ENCODE measurements at places on chromosomes 6 and 20.

DNA sequence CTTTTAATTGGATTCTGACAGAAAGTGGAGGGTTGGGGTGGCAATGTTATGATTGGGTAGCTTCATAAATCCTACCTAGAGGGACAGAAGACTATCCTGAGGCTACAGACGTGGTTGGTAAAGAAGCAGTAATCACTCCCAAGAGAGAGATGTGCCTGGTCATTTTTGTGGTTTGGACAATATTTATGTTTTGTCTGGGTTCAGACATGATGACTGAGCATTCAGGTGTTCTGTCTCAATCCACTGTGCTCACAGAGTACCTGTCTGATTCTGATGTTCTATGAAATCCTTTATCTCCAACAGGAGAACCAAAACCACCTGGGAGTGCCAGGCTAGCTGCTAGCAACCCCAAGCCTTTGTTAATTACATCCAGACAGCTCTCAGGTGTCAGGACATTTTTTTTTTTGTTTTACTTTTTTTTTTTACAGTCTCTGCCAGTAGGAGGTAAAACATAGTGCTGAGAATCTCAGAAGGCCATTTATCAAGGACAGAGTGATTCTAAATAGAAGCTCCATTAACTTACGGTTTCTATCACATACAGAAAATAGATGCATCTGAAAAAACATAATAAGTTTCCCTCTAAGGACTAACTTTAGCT is 1.6 kb upstream of the HLA-DQA1 start:
- DNase-seq: no peak

GRCh38 chr6:4801491-4802110 is 25.4 kb downstream of the CDYL start:
- no peak for DNase-seq

- DNase-seq: peak; percentile 97
Observed at GRCh38 chr6:110537208-110538123, 61.1 kb upstream of the SLC22A16 start.

GRCh38 chr6:11433860-11434259 is 103.7 kb upstream of the TMEM170B start:
- no peak for DNase-seq

DNA sequence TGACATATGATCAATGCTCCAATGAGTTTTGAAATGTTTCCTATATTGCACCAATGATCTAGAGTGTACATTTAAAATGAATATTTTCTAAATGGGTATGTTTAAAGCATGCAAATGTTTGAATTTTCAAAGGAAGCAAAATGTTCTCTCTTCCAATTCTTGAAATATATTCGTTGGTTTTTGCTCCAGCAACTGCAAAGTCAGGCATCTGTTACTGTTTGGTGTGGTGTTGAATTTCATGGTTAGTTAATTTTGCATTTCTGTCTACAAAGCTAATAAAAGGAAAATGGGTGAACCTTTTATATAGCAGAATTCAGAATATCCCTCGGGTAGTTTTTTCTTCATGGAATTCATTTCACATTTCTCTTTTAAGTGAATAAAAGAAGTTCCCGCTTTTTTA is 1018.3 kb downstream of the GRIK2 start:
- no peak for DNase-seq

DNA sequence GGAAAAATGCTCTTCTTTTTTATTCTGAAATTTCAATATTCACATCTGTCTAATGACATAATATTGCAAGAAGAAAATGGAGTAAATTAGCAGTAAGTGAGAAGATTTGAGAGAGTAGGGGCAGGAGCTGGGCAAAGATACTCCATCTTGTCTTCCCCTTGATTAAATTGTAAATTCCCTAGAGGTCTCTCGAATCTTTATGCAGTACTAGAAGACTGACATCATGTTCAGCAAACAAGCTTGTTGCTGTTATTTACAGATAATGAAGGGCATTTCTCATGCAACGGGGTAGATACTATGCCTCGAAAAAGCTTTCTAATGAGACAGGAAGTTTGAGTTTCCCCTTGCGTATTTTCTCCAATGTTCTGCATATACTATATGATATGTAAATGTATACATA is 306.9 kb upstream of the PTCHD4 start:
- no peak for DNase-seq

- no peak for DNase-seq
Observed at GRCh38 chr6:71332012-71332411, 43.4 kb downstream of the OGFRL1 start.

DNA sequence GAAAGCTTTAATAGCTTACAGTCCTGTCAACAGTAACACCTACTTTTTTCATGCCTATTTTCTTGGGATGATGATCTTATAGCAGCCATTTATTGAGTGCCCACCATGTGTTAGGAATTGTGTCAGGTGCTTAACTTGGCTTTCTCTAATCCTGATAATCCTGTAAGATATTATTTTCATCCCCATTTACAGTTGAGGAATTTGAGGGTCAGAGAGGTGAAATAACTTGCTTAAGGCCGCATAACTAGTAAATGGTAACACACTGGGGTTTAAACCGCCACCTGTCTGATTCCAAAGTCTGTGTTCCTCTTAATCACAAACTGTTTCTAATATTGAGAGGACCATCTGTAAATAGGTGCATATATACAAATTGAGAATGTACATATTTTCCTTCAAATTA is 55.5 kb downstream of the NCOA3 start:
- DNase-seq: no peak

DNA sequence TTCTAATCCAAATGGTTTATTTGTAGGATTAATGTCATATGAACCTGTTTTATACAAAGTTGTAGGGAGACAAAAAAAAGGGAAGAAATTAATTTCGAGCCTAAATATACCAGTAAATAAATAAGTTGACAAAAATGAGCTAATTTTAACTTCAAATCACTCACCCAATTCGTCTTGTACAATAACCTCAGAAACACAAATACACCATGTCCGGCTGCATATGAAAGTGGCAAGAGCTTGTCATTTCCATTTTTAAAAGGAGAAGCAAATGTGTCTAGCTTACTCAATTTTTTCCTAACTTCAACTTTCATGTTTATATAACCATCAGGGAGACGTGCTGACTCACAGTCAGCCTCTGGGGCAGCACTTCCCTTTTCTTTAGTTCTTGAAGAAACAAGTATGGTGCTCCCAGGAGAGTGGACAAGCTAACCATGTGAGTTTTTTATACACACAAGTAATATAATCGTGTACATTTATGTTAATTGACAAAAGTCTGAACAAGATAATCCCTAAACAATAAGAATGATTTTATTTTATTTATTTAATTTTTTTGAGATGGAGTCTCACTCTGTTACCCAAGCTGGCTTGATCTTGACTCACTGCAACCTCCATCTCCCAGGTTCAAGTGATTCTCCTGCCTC is 55.5 kb upstream of the SGK1 start:
- DNase-seq: peak; percentile 33

DNA sequence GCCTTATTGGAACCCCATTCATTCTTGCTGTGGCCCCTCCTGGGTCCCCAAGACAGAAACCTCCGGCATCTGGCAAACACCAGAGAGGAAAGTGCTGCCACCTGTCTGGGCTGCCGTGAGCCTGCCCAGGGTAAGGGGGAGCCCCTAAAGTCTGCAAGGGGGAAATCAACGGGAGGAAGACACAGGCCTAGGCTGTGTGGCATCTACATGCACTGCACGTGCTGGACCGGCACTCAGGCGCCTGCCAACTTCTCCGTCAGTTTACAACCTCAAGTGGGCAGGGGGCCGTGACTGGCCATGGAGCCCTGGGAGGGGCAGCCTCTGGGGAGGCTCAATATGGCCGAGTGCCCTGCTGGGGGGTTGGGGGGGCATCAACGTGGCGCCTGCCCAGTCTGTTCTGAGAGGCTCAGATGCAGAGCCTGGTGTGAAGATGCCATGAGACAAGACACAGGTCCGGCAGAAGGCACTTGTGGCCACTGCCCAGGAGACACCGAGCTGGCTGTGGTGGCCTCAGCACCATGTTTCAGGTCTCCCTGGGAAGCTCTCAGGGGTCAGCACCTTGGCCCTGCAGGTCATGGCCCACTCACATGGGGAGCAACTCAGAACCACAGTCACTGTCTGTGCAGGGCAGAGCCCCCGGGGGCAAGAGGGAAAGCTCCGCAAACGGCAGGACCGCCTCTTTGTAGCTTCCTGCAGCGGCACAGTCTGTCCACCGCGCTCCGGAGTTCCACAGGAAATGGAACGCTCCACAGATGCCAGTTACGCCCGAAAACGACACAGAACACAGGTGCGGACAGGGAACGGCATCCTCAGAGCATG is 8.4 kb downstream of the UCKL1 start:
- no peak for DNase-seq

DNA sequence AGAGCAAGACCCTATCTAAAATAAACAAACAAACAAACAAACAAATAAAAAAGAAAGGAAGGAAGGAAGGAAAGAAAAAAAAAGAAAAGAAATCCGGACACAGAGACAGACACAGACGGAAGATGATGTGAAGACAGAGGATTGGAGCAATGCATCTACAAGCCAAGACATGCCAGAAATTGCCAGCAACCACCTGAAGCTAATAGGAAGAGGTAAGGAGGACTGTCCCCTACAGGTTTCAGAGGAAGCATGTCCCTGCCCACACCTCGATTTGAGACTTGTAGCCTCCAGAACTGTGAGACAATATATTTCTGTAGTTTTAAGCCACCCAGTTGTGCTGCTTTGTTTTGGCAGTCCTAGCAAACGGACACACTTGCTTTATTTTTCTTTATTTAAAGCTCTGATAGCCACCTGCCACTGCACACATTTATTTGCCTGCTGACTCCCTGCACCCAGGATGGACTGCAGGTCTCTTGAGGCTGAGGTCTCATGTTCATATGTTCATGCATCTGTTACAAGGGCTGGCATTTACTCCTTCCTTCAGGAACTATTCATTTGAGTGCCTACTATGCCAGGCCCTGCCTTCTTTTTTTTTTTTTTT is 20.7 kb upstream of the ZMYND8 start:
- no peak for DNase-seq
